ENCODE measurements at places on chromosomes 3 and 15.
A peak's percentile ranks its signal among the peaks of the same experiment; 100 is the strongest.

- no peak for DNase-seq
These were observed 54.8 kb downstream of the BTD start for GRCh38 chr3:15656342-15656741.

DNA sequence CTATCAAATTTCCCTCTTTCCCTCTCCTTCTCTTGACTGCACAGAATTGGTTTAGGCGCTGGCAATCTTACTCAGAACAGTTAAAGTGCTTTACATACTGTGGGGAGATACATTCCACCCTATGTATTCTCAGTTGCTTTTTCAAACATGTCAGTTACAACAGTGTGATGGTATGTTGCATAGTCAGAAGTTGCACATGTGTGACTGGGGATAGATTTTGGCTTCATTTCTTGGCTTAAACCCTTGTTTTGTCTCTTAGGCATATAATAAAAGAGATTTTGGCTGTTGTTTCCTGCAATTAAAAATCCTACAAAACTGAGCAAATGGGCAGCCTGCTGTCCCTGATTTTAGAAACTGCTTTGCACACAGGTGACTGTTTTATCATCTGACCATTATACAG is 86.7 kb downstream of the PIK3R4 start:
- DNase-seq, result no peak

DNA sequence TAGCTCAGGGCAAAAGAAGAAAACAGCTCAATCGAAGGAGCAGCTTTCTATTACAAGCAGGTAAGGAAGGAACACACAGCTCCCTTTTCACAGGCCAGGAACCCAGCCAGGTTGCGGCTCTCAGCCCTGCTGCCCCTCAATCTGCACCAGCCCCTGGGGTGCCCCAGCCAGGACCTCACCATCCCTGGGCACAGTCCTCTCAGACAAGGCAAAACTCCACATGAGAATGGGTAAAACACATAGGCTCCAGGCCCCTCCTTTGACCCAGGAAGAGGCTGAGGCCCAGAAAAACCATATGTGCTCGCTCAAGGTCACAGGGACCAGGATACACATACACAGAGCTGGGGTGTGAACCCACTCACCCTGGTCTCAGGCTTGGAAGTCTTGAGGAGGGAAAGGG is 178.7 kb upstream of the TLE3 start:
- DNase-seq, result no peak

- no peak for DNase-seq
These were observed 42.9 kb upstream of the DIPK2A start for GRCh38 chr3:143928541-143929255.

DNA sequence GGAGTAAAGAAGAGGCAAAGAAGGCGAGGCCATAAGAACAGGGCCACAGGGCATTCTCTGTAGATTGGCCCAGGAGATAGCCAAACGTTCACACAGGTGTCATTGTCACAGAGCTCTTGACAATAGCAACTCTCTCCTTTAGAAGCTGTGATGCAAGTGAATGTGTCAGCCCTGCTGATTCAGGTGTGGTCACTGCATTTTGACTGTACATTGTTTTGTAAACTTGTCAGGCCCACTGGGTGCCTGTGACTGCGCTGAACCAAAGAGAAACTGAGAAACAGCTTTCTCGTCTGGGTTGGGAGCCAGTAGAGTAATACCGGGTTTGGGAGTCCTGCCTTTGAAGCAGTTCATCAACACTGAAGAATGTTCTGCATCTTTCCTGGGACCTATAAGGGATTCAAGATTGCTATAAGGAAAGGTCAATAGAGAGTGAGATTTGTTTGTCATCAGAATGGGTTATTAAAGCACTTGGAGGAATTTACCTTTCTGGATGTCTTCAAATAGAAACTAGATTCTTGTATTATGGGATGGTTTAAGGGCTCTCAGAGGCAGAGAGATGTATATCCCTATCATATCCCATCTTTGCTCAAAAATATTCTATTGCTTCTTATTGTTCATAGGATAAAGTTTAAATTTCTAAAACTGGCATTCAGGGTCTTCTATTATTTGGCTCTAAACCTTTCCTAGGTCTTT is 45.4 kb downstream of the TMEM45A start:
- no peak for DNase-seq

- no peak for DNase-seq
These were observed 557.2 kb downstream of the TUSC7 start for GRCh38 chr3:117266806-117267205.

- DNase-seq, result peak; percentile 35
These were observed 8.1 kb downstream of the TIPARP start for GRCh38 chr3:156682501-156682900.

GRCh38 chr15:77986891-77987764 is 90.4 kb downstream of the TBC1D2B start:
- no peak for DNase-seq

DNA sequence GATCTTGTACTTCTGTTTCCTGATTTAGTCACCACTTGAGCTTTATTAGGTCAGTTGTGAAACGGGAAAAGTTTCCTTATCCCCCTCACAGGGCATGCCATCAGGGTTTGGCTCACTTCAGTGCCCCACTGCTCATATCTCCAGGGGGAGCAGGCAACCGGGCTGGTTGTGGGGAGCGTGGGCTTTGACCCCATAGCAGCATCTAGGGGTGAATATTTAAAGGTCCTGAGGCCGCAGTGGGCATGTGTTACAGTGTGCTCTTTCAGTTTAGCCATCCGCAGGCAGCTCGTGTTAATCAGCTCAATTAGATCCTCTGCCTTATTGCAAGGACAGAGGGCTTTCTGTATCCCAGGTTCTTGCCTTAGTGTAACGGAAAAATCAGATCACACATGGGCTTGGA is 71.9 kb downstream of the MRPL46 start:
- no peak for DNase-seq

GRCh38 chr3:108500728-108501127 is 9.7 kb downstream of the MYH15 start:
- DNase-seq, result no peak

DNA sequence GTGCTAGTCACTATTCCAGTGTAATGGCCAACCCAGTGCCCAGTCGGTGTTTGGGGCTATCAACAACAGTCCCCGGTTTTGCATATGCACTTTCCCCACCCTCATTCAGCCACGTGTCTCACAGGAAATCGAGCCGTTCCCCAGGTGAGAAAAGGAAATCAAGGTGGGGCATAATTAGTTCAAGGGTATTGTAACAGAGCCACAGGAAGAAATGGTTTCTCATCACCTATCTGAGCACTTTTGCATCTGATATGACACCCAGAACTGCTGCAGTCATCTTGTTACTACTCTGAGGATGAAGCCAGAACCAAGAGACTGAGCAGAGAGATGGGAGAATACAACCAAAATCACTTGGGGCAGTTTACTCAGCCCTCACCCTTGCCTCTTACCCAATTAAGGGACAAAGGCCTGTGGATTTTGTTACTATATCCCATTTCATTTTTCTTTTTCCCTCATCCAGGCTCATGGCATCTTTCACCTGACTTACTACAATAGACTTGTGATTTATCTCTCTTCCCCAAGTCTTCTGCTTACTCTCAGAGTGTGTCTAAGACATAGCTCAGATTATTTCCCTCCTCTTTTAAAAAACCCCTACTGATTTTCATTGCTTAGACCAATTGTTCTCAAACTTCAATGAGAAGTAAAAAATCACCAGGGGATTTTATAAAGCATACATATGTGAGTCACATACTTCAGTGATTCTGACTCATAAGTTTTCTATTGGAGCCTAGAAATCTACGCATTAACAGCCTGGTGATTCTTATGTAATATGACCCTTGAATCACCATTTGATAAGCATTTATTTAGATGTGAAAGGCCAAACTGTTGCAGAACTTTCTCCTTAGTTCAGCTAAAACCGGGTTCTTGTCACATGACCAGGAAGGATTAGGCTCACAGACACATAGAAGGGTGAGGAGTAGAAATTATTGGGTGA is 40.5 kb downstream of the TRAT1 start:
- DNase-seq, result peak; percentile 13

- DNase-seq, result peak; percentile 72
These were observed 15.7 kb upstream of the AEN start for GRCh38 chr15:88605189-88606069.

- DNase-seq, result no peak
These were observed 81.2 kb downstream of the FAM43A start for GRCh38 chr3:194766845-194767244.

GRCh38 chr3:51678641-51679040 is 7.6 kb downstream of the TEX264 start:
- DNase-seq, result no peak

DNA sequence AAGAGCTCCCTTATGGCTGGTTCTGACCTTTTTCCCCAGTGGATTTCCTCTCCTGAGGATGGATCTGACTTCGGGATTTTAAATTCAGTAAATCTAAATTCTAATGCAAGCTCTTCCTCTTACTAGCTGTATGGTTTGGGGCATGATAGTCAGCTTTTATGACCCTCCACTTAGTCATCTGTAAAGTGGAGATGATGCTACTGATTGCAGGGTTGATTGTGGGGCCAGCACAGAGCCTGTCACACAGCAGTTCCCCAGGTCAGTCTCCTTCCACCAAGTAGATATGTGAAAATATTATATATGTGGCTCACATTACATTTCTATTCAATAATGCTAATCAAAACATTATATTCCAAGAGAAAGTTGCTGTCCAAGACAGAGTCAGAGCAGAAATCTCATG is 141.3 kb upstream of the UBE2E1 start:
- no peak for DNase-seq

DNA sequence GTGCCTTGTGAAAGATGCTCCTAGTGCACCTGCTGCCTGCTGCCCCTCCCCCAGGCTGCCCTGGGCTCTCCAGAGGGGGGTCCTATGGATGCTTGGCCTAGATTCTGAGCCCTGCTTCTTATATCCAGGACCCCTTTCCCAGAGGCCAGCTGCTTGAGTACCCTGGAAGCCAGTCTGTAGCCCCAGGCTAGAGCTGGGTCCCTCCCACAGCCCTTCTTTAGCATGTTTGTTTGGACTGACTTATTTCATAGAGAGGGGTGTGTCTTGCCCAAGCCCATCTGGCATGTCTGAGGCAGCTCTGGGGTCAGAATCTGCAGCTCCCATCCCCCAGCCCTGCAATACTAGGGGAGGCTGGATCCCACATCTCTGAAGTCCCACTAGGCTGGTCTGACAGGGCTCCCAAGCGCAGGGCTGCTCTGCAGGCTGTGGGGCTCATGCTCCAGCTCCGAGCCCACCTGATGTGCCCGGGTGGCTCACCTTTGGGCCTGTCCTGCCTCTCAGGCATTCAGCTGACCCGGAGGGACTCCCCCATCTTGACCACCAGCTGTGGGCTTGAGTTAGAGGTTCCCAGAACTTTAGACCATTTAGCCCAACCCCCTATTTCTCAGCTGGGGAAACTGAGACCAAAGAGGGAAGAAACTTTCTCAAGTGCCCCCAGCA is 3.1 kb downstream of the CHRNB4 start:
- DNase-seq, result peak; percentile 40

DNA sequence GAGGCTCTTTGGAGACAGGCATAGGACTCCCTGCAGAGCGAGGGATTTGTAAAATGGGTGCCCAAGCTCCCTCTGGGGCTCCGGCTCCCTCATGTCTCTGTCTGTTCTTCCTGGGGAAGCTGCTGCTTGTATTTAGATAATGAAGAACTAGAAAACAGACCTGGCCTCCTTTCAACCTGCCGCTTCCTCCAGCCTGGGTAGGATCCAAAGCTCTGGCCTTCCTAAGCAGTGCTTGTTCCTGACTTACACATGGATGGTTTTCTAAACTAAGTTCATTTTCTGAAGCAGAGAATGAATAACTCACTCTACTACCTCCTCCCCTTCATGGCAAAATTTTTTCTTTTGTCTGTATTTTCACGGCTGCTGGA is 36.9 kb upstream of the MYZAP start:
- no peak for DNase-seq

GRCh38 chr3:173849489-173849888 is 451.9 kb downstream of the NLGN1 start:
- no peak for DNase-seq

- DNase-seq, result no peak
These were observed 267.5 kb downstream of the PDCD6IP start for GRCh38 chr3:34065901-34066300.

DNA sequence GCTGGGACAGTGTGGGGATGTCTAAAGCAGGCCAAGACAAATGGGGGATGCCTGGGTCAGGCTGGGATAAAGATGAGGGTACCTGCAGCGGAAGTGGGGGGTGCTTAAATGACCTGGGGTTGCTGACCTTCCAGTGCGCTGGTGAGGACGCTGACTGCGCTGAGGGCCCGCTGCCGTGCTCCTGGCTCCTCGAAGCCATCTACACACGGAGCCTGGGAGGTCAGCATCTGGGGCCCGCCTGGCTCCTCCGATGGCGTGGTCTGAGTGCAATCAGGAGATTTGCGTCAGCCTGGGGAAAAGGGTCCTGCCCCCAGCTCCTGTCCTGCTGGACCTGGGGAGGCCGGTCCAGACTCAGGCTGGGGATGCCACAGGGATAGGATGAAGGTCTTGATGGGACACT is 50.7 kb downstream of the SCN5A start:
- DNase-seq, result no peak

DNA sequence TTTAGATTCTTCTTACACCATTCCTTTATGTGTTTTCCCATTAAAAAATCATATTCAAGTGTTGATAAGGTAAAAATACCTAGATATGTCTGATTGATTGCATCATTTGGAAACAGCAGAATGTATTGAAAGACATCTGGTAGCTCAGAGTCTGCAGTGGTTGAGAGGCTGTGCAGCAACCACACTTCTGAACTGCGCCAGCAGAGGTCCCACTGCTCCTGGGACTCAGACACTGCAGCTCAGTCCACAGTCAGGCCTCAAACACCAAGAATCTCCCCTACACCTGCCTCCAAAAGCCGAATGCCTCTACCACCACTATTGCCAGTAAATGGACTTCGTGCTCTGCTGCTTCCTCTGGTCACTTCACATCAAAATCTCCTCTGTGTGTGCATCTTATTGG is 176.9 kb upstream of the LMCD1 start:
- DNase-seq, result no peak

DNA sequence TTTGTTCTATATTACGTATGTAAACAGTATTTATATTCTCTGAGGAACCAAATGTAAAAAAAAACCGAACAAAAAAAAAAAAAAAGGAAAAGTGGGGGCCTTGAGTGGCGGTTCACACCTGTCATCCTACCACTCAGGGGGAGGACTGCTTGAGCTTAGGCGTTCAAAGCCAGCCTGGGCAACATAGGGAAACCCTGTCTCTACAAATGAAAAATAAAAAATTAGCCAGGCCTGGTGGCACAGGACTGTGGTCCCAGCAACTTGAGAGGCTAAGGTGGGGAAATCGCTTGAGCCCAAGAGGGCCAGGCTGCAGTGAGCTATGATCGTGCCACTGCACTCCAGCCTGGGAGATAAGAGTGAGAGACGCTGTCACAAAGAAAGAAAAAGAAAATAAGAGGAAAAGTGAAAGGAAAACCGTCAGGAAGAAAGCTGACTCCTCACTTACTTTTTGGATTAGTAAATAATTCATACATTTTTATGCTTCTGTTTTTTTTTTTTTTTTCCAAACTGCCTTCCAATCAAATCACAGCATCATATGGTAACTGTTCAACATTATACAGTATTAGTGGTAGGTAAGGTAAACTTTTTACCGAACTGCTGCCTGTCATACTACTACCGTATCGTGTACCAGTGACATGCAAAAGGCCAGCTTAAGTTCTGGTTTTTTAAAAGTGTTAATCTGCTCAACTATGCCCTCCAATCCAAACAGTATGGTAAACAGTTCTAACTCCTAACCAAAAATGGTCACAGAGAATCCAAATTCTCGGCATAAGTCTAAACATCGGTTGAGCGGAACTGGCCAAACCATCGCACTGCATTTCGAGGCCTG is 1.2 kb downstream of the PHC3 start:
- peak; percentile 43 for DNase-seq
